ENCODE measurements at places on chromosomes 5 and 9.
A peak's percentile ranks its signal among the peaks of the same experiment; 100 is the strongest.

DNA sequence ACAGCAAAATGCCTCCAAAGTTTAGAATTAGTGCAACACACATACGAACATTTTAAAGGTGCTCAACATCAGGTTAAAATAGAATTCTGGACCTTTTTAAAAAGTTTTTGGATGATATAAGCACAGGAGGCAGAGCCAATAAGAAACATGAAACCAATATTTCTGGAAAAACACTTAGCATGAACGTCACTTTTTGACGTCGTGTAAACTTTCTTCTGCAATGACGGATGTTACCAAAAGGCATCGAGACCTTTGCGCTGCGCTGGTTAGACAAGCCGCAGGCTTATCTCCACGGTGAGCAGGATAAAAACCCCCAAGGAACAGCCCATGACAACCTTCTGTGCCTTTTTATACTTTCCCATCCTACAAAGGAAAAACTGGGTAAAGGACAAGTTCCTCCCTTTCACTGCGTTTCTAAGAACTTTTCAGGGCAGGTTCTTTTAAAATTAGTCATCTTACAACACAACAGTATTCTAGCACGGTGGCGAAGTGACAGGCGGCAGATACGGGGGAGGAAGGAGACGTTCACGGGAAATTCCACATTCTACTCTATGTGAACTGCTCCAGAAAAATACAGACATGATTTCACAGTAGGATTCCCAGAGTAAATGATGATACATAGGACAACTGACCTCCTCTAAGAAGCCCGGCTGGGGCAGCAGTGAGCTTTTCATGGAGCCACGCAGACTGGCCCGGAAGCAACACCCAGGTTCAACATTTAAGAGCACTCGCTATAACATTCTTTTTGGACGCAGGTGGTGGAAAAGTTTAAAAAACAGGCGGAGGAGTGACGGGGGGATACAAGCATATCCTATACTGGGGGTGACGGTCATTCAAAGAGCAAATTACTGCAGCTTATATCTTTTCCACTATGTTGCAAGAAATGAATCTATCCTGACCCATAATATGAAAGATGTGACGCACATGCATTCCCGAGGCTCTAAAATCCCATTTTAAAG lies 52.4 kb downstream of the USP20 start:
- DNase-seq, result peak; percentile 67

GRCh38 chr9:77951369-77951768 lies 80.2 kb downstream of the GNAQ start:
- DNase-seq, result no peak

DNA sequence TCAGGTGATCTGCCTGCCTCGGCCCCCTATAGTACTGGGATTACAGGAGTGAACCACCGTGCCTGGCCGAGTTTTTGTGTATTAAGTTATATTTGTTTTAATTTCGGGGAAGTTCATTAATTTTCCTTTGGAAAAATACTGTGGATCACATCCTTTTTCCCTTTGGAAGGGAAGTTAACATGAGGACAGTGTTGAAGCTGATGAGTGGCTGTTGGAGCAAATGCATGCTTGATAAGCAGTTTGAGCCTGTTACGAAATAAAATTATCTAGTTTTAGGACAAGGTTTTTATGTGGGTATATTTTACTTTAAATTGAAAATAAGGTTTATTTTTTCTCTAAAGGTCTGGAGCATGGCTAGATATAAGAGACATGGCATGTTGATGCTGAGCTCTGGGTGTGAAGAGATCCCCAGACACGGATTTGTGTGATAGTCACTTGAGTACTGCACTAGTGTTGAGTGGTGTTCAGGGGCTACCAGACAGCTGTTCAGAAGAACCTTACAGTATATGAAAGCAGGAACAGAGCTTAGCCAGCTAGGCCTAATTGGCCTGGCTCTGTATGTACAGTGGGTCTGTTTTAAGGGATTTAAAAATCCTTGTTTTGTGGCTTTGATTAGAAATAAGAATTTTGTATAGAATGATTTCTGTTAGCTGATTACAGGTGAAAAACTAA lies 17.4 kb downstream of the LMNB1 start:
- no peak for DNase-seq

DNA sequence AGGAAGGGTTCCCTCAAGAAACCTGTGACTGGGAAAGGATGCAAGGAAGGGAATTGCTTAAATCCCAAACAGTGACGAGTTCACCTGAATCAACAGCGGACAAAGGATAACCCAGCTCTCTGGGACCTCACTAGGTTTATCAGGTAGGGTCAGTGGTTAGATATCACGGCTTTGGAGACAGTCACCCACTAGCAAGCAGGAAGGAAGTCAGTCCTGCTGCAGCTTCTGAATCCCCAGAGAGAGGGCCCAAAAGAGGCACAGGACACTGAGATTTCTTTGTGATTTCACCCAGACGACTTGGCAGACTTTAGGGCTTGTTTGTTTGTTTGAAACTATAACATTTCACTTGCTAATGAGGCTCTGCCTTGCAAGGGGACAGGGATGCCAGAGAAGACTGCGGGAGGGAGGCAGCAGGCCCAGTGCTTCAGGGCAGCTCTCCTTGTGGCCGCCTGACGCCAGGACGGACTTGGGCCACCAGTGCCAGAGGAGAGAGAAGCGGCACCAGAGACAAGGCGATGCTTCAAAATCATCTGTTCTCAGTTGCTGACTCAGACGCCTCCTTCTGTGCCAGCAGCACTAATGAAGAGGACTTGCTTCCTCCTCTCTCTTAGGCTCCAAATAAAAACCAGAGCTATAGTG lies 275.6 kb upstream of the SLC30A5 start:
- DNase-seq, result no peak

DNA sequence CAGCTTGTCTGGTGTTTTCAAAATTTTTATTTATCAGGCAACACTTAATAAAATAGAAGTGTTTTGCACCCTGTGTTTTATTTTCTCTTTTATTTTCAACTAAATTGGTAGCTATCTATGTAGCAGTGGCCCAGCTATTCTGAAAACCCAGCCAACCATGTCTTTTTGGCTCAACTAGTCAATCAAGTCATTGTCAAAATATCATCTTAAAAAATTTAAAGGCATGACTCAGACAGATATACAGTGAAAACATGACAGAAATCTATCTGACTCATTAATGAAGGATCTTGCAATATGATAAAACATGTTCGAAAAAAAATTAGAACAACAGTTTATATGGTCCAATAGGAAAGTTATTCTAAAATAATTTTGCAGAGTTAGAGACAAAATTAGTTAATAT lies 75.1 kb downstream of the HSD17B4 start:
- DNase-seq, result no peak

- no peak for DNase-seq
Measured at GRCh38 chr9:86722706-86723075, 224.6 kb downstream of the GAS1 start.
